ENCODE measurements at places on chromosomes 2 and 18. TPM values are rescaled to one million over a fixed set of nuclear protein-coding genes. Genes with fewer than 3 reads are reported as not detected.

DNA sequence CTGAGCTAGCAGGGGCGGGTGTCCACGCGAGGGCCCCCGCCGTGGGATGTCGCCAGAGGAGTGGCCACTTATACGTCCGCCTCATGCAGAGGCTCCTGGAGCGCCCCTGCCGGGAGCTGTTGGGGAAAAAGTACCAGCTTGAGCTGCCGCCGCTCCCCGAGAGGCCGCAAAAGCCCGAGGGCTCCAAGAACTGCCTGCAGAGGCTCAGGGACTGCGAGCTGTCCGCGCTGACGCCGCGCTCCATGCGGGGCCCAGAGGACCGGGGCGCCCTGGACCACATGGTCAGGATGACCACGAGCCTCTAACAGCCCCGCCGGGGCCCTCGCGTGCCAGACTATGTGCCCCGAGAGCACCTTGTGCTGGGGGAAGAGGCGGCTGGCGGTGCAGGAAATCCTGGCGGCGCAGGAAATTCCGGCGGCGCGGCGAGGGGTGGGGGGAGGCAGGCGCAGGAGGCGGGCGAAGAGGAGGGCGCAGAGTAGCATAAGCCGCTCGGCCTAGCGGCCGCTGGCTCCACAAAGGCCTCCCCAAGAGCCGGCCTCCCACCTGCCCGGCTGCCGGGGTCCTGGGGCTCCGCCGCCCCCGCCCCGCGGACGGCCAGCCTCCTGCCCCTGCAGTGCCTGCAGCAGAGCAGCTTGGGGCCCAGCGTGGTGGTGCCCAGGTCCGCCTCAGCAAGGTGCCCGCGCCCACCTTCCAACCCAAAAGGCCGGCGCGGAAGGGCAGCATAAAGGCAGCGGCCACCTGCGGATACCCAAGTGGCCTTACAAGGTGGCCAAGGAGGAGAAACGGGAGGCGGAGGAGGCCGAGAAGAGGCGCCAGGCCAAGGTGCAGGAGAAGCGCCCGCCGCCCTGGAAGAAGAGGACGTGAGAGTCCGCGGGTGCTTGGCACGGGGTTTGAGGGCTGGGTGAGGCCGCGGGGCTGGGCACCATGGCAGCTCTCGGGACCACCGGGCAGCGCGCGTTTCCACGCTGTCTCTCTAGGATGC lies 42.1 kb upstream of the TRIM43B start:
- H3K36me3 ChIP-seq, result no peaks in the 10 kb centered on the region
- peak overlapping the region; percentile 77 for H3K4me3 ChIP-seq
- no peaks in the 10 kb centered on the region for H3K27me3 ChIP-seq
- H3K4me1 ChIP-seq, result no peaks in the 10 kb centered on the region

DNA sequence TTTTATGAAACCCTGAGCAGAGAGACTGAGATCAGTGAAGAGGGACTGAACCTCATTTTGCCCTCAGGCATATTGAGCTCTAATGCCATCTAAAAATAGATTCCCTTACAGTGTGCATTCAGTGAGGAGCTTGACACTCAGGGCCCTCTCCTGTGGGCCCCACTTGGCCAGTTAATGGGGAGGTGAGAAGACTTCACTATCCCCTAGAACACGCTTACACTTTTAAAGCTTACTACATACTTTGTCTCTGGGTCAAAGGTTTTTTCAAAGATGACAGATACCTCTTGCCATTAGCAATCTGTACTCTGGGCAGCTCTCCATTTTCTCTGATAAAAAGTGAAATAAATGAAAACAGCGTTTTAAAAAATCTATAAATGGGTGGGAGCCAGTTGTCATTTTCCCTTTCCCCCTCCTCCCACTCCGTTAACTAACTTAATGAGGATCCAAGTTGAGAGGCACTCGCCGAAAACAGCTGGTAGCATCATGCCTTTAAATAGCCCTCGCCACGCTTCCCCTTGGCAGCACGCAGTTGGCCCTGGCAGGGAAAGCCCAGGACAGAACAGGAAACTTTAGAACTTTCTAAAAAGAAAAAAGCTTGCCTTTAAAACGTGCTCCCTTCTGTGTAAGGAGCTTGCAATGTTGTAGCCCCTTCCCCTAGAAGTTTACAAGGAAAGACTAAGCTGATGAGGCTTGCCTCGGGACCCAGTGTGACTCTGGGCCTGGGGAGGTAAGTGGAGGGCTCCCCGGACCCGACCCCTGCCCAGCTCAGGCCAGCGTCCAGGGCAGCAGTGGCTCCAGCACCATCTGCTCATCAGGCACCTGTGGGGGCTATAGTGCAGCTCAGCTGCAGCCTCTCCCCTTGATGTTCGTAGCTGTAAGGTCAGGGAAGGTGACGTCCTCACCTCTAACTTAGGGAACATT lies 58.8 kb upstream of the FOSL2 start:
- no peak overlapping the region for H3K27ac ChIP-seq
- DNase-seq, result no peak
- H3K36me3 ChIP-seq, result no peaks in the 10 kb centered on the region
- H3K4me1 ChIP-seq, result no peaks in the 10 kb centered on the region
- H3K4me3 ChIP-seq, result no peak overlapping the region
- no peaks in the 10 kb centered on the region for H3K27me3 ChIP-seq

- no peak for DNase-seq
- H3K36me3 ChIP-seq, result no peaks in the 10 kb centered on the region
- no peaks in the 10 kb centered on the region for H3K4me1 ChIP-seq
- H3K4me3 ChIP-seq, result no peak overlapping the region
- H3K27me3 ChIP-seq, result no peaks in the 10 kb centered on the region
- H3K27ac ChIP-seq, result no peak overlapping the region
These were observed 351.0 kb downstream of the PIK3C3 start for GRCh38 chr18:42305869-42306593.

GRCh38 chr18:13163167-13163927 lies 55.2 kb upstream of the LDLRAD4 start:
- no peak overlapping the region for H3K27ac ChIP-seq
- H3K27me3 ChIP-seq, result no peaks in the 10 kb centered on the region
- no peak for DNase-seq
- H3K36me3 ChIP-seq, result no peaks in the 10 kb centered on the region

GPR45 gene
- not detected for total RNA-seq

PSMA8 gene
- not detected for total RNA-seq

CIB4 gene
- total RNA-seq, result not detected

All from colonic mucosa (tissue), 4 donors.